ENCODE measurements at places on chromosomes 7 and 10.
A peak's percentile ranks its signal among the peaks of the same experiment; 100 is the strongest.

DNA sequence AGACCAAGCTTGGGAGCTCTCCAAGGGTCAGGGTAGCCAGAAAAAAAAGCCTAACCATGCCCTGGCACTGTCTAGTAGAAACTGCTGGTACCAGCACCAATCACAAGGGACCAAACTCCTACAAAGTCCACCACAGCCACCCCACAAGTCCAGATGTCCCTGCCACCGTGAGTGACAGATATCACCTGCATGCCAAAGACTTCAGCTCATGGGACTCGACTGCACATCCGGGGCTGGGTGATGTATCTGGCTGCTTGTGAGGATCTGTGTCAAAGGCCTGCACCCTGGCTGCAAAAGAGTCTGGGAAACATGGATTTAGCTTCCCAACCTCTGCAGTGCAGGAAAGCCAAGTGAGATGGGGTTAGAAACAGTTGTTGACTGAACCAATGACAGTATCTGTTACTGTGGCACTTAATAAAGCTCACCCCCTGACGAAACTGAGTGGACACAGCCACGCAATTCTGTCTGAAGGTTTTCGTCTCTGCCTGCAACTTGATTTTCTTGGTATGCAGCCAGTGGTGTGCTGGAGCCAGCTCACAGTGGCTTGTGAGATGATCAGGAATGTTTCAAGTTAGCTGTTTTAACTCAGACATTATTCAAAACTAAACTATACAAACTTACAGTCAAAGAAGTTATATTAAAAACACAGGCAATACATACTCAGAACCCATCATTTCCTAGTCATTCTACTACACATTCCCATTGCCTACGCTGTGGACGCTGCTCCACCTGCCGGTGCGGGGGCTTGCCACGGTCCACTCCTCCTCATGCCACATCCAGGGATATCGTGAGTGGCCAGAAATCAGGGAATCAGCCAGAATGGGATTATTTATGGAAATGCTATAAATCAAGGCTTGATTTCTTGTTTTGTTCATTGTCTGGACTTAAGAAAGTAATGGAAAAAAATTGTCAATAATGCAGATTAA is 9.2 kb downstream of the ZNF488 start:
- DNase-seq = no peak

DNA sequence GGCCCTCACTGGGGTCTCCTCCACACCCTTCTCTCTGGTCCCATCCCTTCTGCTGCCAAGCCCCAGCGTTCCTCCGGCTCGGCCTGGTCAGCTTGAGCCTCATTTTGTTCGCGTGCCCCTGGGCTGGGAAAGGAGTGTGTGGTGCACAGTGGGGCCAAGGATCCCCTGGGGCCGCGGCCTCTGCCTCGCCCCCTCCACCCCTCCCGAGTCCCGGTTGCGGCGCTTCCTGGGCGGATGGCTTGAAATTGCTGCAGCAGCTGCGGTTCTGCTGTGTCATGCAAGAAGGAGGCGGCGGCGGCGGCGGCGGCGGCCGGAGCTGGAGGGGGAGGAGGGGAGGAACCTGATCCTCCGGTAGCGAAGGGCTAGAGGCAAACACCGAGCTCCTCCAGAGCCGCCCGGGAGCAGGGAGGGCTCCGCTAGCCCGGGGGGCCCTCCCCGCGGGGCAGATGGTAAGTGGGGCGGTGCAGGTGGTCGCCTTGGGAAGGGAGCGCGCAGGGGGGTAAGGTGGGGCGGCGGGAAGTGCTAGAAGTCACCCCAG is 217.8 kb upstream of the MKLN1 start:
- peak; percentile 80 for DNase-seq

GRCh38 chr7:96670338-96671289 is 39.0 kb downstream of the SEM1 start:
- no peak for DNase-seq

- DNase-seq = peak; percentile 57
Observed at GRCh38 chr7:139775829-139776266, 1.9 kb downstream of the HIPK2 start.

- DNase-seq = no peak
Observed at GRCh38 chr7:93629291-93629801, 54.8 kb upstream of the CALCR start.

DNA sequence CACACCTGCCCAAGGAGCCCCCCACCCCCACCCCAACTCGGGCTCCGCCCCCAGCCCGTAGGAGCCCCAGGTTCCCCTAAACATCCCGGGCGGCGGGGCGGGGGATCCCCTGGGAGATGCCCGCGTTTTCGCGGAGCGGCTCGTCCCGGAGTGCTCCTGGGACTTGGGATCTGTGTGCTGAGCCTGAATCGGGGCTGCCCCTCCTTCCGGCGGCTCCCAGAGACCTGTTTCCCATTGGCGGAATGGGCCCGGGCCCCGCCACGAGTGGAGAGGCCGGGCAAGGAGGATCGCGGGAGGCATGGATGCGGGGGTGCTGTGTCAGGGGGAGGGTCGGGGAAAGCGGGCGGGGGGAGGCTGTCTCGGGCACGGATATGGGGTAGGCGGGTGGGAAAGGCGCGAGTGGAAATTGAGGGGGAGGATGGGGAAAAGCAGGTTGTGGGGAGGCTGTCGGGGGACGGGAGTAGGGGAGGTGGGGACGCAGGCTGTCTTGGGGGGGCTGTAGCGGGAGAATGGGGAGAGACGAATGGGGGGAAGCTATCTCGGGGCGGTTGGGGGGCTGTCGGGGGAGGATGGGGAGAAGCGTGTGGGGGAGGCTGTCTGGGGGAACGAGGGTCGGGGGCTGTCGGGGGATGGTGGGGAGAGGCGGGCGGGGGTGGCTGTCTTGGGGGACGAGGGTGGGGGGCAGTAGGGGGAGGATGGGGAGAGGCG is 572 bp upstream of the BHLHA15 start:
- no peak for DNase-seq

GRCh38 chr7:5634107-5634950 is 147.1 kb downstream of the RNF216 start:
- DNase-seq = no peak

- DNase-seq = no peak
Observed at GRCh38 chr7:136942994-136943393, 74.5 kb downstream of the CHRM2 start.

- DNase-seq = no peak
Observed at GRCh38 chr7:30995536-30995935, 31.8 kb downstream of the GHRHR start.

DNA sequence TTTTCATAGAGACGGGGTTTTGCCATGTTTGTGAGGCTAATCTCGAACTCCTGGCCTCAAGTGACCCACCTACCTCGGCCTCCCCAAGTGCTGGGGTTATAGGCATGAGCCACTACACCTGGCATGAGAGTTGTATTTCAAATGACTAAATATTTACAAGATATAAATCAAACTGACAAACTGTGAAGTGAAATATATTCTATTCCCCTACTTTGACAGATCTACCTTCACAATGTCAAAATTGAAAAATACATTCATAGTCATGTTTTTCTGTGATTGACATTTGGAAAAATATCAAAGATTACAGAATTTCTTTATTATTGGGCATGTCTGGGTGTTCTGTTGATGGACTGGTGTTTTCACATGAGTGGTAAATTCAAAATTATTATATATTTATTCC is 16.4 kb upstream of the SNX10 start:
- no peak for DNase-seq

DNA sequence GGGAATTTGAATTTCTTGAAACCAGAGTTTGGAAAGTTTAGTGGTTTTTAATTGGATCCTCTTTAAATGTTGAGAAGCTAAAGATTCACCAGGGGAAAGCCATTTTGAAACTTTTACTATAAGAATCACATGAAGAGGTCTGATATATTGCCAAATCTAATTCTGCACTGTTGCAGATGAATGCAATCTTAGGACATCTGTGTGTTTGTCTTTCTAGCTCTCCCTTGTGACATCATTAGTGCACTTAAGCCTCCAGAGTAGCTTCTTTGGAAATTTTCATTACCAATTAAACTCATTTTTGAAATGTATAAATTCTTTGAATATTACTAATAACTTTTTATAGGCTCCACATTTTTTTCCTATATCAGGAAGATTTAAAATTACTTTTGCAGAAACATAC is 160.2 kb downstream of the BICC1 start:
- DNase-seq = no peak

- peak; percentile 70 for DNase-seq
Observed at GRCh38 chr7:150631866-150632864, at the start of gene GIMAP6. Gene GIMAP6, minus strand, starts transcription at chr7:150632385. Its CDS starts 2,243 bp downstream, at chr7:150630142.

DNA sequence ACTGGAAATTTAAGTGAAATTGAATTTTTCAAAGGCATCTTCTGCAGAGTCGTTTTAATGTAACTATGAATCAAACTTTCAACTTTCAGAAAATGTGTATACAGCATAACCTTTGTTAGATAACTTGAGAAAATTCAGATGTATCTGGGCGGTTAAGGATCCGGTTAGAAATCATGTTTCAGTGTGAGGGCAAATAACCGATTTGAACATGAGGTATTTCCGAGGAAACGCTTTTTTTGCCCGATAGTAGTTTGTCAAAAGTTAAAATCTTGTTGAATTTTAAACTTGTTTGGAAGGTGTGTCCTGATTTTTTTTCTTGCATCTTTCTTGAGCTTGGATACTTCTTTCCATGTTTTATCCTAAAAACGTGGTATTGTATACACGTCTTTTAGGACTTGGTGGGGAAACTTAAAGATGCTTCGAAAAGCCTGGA is 1.3 kb upstream of the BMI1 start:
- no peak for DNase-seq

DNA sequence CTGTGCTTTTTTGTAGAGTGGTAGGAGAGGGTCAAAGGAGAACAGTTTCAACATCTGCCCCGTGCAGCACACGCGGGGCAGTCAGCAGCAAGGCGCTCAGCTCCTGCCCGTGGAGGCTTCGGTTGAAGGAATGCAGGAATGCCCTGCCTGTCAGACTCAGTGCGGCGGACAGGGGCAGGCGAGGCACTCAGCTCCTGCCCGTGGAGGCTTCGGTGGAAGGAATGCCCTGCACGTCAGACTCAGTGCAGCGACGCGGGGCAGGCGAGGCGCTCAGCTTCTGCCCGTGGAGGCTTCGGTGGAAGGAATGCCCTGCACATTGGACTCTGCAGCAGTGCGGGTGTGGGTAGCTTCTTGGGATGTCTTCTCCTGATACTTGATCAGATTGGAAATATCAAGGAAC is 37.0 kb downstream of the PPP2R2D start:
- no peak for DNase-seq

DNA sequence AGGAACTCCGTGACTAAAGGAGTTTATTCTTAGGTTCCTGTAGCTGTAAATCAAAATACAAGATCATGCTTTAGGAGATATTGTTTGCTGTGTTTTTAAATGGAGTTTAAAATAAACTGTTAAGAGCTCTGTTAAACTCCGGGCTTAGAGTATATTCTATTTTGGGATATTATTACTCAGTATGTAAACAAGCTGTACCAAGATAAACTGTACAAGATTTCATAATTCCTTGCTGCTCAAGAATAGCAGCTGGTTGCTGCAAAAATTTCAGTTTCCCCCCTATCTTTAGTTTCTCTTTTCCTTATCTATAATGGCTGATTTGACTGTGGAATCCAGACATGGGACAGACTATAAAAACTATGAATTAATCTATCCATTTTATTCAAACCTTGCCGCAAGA is 215.7 kb downstream of the HTR7 start:
- DNase-seq = no peak

- DNase-seq = peak; percentile 42
Observed at GRCh38 chr7:116525913-116526861, 1.4 kb downstream of the CAV1 start.

DNA sequence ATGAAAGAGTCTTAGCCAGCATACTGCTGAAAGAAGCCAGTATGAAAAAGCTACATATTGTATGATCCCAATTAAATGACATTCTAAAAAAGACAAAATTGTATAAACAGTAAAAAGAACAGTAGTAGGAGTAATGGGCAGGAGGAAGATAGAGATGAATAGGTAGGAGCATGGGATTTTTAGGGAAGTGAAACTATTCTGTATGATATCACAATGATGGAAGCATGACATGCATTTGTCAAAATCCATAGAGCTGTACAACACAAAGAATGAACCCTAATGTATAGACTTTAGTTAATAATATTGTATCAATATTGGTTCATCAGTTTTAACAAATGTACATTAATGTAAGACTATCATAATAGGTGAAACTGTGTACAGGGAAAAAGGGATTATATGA is 147.9 kb downstream of the IMMP2L start:
- DNase-seq = no peak

DNA sequence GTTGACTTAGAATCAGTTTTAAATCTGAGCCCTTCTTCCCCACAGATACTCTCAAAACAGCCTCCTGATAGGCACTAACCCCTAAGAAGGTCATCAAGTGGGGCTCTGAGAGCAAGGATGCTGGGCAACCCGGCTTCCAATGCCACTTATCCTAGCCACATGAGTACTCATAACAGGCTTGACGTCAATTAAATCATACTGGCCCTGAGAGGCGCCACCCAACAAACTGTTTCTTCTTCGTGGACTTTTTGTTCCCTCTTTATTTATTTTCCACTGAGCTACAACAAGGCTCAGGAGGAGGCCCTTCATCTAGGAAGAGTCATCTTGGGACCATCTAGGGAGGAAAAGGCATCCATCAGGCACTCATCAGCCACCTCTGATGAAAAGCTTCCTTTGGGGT is 255.9 kb downstream of the KCNMA1 start:
- DNase-seq = no peak

- DNase-seq = no peak
Observed at GRCh38 chr7:77425101-77426051, 9.2 kb upstream of the GSAP start.

DNA sequence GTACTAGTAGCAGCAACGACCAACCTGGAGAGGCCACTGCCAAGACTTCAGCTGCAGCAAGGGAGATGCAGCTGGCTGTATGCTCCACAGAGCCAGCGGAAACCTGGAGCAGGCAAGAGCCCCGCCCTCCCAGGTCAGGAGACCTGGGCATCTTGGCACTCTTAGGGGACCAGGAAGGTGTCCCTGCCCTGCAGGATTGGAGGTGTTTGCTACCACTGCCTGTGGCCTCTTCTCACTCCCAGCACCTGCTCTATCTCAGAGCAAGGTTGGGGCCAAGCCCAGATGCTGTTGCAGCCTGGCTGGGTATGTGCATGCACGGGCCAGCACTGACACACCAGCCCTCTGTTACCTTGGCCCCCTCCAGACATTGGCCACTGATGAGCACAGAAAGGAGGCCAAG is 1512.8 kb downstream of the REEP3 start:
- DNase-seq = no peak

- DNase-seq = no peak
Observed at GRCh38 chr10:102283890-102284289, 38.6 kb downstream of the GBF1 start.

DNA sequence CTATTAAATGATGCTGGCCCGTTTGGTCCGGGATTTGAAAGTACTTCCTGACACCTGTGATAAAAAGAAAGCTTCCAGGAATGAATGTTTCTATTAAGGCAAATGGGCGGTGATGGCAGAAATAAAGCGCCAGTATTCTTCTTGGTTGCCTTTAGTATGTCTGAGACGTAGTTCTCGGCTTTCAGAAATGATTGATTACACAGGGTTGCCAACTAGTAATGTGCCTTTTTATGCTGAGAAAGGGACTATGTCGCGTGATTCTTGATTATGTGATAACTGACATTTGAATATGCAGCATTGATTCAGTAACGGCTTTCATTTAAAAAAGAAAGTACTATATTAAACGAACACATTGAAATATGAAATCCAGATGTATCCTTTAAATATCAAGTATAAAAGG is 13.9 kb downstream of the ZRANB1 start:
- no peak for DNase-seq

Measured in CD4-positive, alpha-beta T cell treated with Interleukin-6 at 100 ng/mL for 8 hours (primary cell).